ENCODE measurements at places on chromosomes 3 and 15.

GRCh38 chr3:157442729-157443128 lies 6.1 kb downstream of the PTX3 start:
- no peak for DNase-seq

GRCh38 chr3:111369958-111370357 lies 172.0 kb upstream of the CD96 start:
- DNase-seq = no peak

- DNase-seq = no peak
Measured at GRCh38 chr3:58518291-58518789, 18.6 kb downstream of the ACOX2 start.

- no peak for DNase-seq
Measured at GRCh38 chr15:80568876-80569605, 126.1 kb upstream of the ABHD17C start.

DNA sequence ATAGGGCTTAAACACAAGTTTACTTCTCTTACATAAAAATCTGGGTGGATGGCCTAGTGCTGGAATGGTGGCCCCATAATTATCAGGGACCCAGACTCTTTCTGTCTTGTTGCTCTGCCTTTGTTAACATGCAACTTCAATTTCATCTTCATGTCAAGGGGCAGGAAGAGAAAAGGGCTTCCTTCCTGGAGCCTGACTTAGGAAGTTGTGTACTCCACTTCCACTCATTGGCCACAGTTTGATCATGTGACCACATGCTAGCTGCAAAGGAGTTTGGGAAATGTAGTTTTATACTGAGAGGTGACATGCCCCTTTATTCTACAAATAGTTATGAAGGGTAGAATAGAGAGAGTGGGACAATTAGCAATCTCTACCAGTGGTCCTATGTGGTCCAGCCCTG lies 39.3 kb downstream of the RHCG start:
- no peak for DNase-seq

DNA sequence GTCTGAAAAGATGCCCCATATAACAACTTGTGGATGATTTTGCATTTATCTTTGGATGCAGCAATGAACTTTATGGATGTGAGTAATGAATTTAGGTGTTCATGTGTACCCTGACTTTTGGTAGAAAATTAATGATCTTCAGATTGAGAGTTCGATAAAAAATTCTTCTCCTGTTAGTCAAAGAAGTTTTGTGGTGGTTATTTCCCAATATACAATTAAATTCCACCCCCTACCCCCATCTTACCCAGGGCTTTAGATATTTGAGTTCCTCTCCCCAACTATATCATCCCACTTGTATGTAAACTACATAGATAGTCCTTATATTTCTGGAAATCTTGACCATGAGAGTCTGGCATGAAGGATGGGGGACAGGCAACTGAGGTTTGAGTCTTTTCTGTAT lies 126.1 kb upstream of the ALDH1A3 start:
- no peak for DNase-seq

DNA sequence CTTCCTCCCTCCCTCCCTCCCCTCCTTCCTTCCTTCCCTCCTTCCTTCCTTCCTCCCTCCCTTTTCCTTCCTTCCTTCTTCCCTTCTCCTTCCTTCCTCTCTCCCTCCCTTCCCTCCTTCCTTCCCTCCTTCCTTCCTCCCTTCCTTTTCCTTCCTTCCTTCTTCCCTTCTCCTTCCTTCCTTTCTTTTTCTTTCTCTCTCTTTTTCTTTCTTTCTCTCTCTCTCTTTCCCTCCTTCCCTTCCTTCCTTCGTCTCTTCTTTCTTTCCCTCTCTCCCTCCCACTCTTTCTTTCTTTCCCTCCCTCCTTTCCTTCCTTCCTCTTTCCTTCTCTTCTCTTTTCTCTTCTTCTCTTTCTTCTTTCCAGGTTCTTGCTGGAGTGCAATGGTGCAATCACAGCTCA lies 1.9 kb upstream of the ZNF662 start:
- DNase-seq = no peak

DNA sequence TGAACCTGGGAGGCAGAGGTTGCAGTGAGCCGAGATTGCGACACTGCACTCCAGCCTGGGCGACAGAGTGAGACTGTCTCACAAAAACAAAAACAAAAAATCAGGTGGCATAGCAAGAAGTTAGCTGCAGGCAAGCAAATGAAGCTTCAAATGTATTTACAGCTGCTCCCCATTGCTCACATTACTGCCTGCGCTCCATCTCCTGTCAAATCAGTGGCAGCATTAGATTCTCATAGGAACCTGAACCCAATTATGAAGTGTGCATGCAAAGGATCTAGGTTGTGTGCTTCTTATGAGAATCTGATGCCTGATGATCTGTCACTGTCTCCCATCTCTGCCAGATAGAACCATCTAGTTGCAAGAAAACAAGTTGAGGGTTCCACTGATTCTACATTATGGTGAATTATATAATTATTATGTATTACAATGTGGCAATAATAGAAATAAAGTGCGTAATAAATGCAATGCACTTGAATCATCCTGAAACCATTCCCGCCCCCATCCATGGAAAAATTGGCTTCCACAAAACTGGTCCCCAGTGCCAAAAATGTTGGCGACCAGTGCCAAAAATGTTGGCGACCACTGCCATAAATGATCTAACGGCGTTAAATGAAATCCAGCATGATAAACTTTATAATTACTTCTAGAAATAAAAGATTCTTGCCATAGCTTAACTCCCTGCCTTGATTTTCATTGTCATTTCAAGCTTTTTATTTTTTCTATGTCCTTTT lies 616.7 kb upstream of the NAALADL2 start:
- no peak for DNase-seq

DNA sequence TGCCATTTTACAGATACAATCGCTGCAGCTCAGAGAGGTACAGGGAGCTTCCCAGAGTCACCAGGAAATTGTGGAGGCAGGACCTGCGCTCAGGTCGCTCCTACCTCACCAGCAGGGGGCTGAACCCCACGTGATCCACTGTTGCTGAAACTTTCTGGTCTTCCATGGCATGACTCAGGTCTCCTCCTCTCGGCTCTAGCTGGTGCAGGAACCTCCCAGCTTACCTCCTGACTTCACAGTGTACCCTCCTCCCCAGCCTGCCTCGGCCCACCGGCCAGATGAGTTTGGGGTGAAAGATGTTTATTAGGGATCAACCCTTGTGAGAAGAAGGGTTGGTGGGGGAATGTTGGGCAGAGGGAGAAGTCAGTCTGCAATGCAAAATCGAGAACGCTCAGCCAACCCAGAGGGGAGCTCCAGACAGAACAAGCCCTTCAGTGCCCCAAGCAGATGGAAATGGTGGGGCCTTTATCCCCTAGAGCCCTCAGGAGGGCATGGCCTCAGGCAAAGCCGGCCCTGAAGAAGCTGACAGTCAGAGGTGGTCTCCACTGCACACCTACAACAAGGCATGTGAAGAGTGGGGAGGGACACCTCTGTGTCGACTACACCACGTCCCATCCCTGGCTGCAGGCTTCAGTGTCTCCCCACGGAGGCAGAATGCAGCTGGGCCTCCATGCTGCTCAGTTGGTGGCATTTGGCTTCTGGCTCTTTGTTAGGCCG lies 118.6 kb upstream of the PRR20G start:
- DNase-seq = no peak

GRCh38 chr15:43484455-43484854 lies 8.5 kb downstream of the TP53BP1 start:
- no peak for DNase-seq

- DNase-seq = no peak
Measured at GRCh38 chr3:7683426-7683825, 818.2 kb upstream of the LMCD1 start.

DNA sequence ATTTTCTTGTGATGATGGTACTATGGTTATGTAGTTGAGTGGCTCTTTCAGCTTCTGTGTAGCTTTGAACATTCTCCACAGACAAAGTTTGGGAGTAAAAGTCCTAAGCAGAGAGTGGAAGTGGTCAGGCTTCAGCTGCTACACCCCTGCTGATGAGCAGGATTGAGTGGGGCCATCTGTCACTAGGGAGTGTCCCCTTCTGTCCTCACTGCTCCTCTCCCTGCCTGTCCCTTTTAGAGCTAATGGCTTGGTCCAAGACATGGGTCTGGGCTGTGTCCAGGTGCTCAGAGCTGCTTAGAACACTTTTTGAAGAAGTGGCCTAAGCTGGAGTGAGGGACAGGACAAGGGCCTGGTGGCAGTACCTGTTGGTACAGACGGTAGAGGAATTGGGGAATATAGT lies 15.1 kb downstream of the MYZAP start:
- no peak for DNase-seq

DNA sequence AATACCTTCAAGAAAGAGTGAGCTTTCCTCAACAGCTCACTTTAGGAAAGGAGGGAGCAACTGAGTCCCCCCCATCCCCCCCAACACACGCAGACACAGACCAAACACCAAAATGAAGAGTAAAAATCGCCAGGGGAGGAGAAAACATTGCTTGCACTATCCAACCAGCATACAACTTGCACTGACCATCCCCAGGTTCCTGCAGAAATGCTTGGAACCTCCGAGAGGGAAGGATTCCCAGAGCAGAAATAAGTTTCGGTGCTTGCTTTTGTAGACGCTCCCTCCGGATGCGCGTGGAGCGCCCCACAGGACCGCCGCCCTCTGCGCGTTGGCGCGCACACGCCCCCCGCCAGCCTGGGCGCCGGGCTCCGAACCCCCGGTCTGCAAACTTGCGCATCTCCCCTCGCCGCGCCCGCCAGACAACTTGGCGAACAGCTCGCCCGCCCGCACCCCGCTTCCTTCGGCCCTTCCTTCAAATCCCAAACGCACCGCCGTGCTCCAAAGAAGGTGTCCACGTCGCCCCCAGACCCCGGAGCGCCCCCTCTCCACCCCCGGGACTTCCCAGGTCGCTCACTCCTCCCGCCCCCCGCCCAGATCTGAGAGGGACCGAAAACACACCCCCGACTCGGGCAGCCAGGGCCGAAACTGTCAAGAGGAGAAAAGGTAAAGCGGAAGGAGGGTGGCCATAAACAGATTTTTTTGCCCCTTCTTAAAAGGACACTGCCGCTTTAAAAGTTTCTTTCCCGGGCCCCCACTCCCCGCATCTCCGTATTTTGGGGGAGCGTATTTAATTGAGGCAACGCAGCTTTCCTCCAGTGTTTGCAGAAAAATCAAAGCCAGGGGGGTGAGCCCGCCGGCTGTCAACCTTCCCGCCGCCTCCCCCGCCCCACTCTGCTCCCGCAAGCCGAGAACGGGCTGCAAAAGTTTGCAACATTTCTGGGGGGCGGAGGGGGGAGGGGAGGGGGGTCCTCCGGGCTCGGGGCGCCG lies 859 bp downstream of the RORA start:
- DNase-seq = no peak

GRCh38 chr3:49035281-49035680 lies 6.1 kb upstream of the IMPDH2 start:
- DNase-seq = no peak

GRCh38 chr3:15499536-15499935 lies 22.0 kb downstream of the COLQ start:
- no peak for DNase-seq

DNA sequence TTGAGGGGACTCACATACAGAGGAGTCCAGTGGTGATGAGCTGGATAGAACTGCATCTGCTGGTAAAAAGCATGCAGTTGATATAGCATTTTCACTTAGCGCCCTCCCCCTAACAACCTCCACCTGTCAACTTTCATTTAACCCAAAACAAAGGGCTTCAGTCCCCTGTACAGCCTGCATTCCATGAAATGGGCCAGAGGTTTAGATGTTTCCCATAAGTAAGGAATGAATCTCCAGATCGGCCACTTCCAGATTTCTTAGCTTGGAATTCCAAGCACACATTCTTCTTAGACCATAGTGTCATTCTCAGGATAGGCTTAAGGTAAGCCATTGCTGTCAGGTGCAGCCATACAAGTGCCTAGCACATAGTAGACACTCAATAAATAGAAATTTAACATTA lies 32.9 kb upstream of the BFSP2 start:
- DNase-seq = no peak

DNA sequence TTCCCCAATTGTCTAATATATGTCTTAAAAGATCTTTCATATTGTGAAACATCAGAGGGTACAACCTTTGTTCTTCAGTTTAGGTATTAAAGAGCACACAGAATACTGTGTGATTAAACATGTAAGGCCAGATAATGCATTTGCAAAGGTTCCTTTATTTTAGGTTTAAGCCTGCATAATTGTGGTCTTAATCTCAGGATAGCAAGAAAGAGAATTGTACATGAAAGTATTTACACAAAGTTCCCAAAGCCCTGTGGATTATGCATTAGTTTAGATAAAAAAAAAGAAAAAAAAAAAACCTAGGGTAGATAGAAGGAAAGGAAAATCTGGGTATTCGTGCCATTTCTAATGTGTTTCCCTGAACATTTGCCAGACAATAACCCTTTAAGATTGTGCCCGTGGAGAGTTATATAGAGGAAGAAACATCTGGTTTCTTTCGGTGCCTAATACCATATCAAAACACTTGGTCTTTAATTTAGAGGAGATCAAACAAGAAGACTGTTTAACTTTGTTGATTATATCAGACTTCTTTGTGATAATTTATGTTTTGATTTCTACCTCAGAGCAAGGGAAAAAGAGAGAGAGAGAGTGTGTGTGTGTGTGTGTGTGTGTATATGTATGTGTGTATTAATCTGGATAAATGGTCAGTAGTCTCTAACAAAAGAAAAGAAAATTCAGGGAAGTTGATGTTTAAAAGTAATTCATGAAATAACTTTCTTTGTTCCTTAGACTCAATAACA lies 139.6 kb upstream of the CGNL1 start:
- DNase-seq = no peak

GRCh38 chr15:39447346-39447745 lies 133.5 kb upstream of the THBS1 start:
- DNase-seq = no peak

GRCh38 chr3:108578064-108578463 lies 11.2 kb downstream of the CIP2A start:
- DNase-seq = no peak

- no peak for DNase-seq
Measured at GRCh38 chr3:123070510-123070909, 3.7 kb downstream of the PDIA5 start.

DNA sequence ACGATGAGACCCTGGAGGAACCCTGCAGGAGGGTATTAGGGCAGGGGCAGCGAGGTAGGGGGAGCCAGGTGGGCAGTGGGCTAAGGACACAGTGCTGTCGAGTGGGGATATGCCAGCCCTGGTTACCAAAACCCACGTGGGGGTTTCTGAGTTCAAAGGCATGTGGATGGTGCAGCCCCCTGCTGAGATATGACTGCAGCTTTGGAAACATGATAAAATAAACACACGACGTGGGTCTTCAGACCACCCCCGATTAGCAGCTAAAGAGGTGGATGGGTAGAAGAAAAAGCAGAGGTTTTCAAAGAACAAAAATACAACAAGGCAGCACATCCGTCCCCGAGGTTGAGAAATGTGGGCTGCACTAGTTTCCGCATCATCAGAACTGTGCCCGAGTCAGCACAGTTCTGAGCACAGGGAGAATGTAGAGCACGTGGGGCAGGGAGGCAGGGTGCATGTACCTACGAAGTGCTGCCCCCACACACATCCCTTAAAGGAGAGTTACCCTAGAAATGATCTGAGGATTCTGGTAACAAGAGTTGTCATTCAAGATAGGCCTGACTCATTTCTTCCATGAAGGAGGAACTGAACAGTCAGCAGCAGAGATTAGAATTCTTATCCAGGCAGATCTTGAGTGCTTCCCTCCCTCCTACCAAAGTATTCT lies 121.3 kb downstream of the RPLP1 start:
- DNase-seq = no peak

Data from C1 segment of cervical spinal cord (tissue), 14 donors.